ENCODE measurements at places on chromosomes 6 and 20. TPM values are rescaled to one million over a fixed set of nuclear protein-coding genes. Genes with fewer than 3 reads are reported as not detected.
A peak's percentile ranks its signal among the peaks of the same experiment; 100 is the strongest.

GRCh38 chr6:37635319-37635718, 62.4 kb downstream of the MDGA1 start:
- H3K4me1 ChIP-seq: no peaks in the 10 kb centered on the region
- no peak overlapping the region for H3K4me3 ChIP-seq
- no peaks in the 10 kb centered on the region for H3K27me3 ChIP-seq
- no peak overlapping the region for H3K27ac ChIP-seq

DNA sequence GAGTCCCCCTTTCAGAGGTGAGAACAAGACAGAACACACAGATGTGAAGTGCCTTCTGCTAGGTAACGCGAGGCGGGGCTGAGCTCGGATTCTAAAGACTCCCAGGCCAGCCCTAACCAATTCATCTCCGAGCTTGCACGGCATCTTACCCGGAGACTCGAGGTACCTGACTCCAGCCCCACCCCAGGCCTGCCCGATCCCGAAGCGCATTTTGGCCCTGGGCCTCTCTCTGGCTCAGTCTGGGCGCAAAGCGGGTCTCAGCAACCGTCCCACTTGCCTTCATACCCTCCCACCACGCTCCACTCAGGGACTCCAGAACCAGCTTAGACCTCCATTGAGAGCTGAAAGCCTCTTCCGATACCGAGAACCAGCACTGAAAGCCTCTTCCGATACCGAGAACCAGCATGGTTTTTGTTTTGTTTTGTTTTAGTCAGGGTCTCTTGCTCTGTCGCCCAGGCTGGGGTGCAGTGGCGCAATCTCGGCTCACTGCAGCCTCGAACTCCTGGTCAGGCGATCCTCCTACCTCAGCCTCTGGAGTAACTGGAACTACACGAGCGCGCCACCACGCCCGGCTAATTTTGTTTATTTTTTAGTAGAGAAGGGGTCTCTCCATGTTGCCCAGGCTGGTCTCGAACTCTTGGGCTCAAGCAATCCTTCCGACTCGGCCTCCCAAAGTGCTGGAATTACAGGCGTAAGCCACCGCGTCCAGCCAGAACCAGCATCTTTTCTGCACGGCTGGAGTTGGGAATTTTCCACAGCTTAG, 557 bp upstream of the DYNLRB1 start:
- peaks cover 31% of the 10 kb centered on the region for H3K36me3 ChIP-seq
- DNase-seq: peak; percentile 92
- H3K27me3 ChIP-seq: no peaks in the 10 kb centered on the region
- no peaks in the 10 kb centered on the region for H3K4me1 ChIP-seq

DNA sequence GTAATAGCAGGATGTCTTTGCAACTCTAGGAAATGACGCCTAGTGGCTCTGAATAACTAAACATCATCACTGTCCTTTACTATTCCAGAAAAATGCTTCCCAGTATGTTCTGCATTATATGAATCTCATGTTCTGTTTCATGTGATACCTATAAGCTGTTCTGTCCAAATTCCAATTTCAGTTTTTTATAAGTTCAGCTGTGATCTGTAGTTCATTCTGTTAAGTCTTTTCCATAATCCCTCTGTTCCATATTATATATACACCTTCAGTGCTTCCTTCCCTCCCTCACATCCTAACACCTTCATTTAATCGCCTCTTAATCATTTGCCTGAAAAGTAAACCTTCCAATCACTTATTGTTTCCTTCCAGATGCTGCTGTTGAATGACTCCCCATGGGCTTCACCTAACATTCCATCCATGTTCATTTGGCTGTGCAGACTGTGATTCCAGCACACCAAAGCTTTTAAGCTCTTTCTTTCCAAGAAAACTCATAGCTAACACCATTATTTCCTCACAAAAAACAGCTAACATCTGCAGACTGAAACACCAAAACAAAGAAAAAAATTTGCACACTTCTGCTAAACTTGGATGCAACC, 18.6 kb downstream of the HMGCLL1 start:
- H3K4me3 ChIP-seq: no peak overlapping the region
- H3K4me1 ChIP-seq: no peaks in the 10 kb centered on the region
- no peaks in the 10 kb centered on the region for H3K36me3 ChIP-seq
- no peaks in the 10 kb centered on the region for H3K27me3 ChIP-seq

DNA sequence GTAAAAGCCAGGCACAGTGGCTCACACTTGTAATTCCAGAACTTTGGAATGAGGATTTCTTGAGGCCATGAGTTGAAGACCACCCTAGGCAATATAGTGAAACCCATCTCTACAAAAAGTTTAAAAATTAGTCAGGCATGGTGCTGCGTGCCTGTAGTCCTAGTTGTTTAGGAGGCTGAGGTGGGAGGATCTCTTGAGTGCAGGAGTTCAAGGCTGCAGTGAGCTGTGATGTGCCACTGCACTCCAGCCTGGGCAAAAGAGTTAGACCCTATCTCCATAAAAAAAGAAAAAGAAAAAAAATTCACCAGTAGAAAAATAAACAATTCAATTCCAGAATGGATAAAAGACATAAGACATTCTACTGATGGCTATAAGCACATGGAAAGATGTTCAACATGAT, 104.9 kb upstream of the LGSN start:
- H3K4me1 ChIP-seq: no peaks in the 10 kb centered on the region
- H3K27me3 ChIP-seq: no peaks in the 10 kb centered on the region
- H3K4me3 ChIP-seq: no peak overlapping the region
- peaks cover 2% of the 10 kb centered on the region for H3K36me3 ChIP-seq
- DNase-seq: no peak

- no peak for DNase-seq
- H3K4me3 ChIP-seq: no peak overlapping the region
- H3K27ac ChIP-seq: no peak overlapping the region
- H3K36me3 ChIP-seq: 0 out of 2 replicates have a peak, but pooled peaks cover 6% of the 10 kb centered on the region
- H3K4me1 ChIP-seq: no peaks in the 10 kb centered on the region
These were observed 60.8 kb downstream of the FAXC start for GRCh38 chr6:99288668-99289067.

DNA sequence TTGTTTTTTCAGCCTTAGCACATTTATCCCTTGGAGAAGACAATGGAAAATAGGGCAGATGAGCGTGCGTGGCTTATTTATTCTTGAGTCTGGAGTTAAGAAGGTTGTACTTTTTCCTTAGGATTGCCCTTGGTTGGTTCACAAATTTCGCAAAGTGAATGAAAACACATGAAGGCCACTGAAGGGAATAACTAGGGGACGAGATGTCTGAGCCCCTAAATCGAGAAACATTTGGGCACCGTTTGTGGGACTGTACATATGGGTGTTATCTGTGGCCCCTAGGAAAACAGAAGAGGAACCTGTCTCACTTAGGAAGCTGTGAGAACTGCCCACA, 19.4 kb upstream of the TRIM27 start:
- peak overlapping the region; percentile 94 for H3K4me3 ChIP-seq
- no peaks in the 10 kb centered on the region for H3K36me3 ChIP-seq
- no peak for DNase-seq
- no peak overlapping the region for H3K27ac ChIP-seq

DNA sequence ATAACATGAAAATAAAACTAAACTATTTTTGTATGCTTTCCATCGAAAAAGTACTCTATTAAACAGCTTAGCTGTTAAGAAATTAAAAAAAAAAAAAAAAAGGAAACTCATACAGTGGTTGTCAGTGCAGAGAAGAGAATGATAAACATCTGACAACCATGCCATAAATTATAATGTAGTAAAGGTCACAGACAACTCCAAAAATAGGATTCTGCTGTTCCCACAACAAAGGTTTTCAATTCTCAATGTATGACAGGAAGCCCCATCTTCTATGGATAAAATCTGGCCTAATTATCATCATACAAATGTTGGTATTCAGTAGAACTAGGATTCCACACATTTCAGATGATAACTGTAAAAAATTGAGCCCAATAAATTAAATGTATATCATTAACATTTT, 5.0 kb downstream of the PLN start:
- no peak overlapping the region for H3K27ac ChIP-seq
- H3K36me3 ChIP-seq: no peaks in the 10 kb centered on the region
- no peak overlapping the region for H3K4me3 ChIP-seq
- DNase-seq: no peak
- no peaks in the 10 kb centered on the region for H3K27me3 ChIP-seq

GRCh38 chr6:44699851-44700250, 312.3 kb downstream of the CDC5L start:
- DNase-seq: no peak
- H3K36me3 ChIP-seq: no peaks in the 10 kb centered on the region
- no peak overlapping the region for H3K27ac ChIP-seq
- H3K27me3 ChIP-seq: no peaks in the 10 kb centered on the region

DNA sequence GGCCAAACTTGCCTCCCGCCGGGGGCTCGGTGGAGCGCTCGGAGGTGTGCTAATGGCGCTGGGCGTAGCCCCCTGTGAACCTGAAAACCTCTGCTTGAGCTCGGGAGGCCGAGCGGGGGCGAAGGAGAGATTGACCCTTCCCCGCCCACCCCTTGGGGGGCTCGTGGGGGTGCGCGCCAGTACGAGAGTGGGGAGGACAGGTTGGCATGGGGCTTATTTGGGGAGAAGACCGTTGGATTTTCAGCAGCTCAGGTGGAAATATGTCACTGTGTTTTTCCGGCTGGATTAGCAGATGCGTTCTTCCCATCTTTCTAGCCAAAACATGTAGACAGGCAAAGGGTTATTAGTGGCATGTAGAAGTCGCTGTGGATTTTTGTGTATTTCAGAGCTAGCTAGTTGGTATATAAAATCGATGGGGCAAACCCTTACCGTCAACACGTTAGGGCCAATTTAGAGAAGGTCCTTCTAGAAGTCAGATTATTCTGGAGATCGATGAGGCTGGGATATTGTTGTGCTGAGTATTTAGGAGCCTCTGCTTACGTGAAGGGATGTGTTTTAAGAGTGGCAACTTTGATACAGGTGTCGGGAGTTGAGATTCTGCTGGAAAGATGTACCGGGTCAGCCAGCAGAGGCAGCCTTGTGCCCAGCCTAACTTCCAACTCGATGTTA, 525 bp downstream of the NCOA7 start:
- no peaks in the 10 kb centered on the region for H3K27me3 ChIP-seq
- peak; percentile 43 for DNase-seq
- no peaks in the 10 kb centered on the region for H3K36me3 ChIP-seq
- no peak overlapping the region for H3K27ac ChIP-seq
- H3K4me1 ChIP-seq: no peaks in the 10 kb centered on the region

DNA sequence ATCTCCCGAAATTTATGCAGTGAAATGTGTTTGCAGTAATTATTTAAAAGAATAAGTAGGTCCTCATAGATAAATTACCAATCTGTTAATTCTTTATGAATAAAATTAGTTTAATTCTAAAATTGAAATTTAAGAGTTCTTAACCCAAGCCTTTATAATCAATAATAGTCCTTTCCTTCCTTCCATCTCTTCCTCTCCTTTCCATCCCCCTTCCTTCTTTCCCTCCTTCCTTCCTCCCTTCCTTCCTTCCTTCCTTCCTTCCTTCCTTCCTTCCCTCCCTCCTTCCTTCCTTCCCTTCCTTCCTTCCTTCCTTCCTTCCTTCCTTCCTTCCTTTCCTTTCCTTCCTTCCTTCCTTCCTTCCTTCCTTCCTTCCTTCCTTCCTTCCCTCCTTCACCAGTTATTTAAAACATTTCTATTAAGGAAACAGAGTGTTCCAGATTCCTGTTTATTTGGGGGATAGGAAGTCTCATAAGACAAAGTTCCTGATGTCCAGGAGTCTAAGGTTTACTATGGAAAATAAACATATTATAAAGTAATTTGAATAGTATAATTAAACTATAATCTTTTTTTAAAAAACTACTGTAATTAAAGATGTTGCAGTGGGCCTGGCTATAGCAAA, 285.3 kb upstream of the NOX3 start:
- no peaks in the 10 kb centered on the region for H3K4me1 ChIP-seq
- no peak for DNase-seq
- no peak overlapping the region for H3K4me3 ChIP-seq
- H3K27me3 ChIP-seq: no peaks in the 10 kb centered on the region
- H3K27ac ChIP-seq: no peak overlapping the region

DNA sequence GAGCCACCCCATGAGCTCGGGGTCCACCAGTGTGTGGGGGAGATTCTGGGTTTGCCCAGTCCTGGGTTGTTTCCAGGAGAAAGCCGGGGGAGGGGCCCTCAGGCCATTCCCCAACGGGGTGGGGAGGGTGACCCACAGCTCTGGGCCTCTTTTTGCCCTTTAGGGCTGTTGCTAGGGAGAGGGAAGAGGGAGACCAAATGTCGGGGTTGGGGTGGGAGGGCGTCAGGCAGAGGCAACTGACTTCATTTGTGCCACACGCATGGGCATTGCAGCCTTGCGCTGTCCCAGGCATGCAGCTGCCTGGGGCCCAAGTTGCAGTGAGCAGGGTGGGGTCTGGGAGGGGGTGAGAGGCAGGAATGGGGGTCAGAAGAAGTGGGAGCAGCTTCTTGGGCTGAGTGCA, 1.9 kb upstream of the CUL9 start:
- H3K36me3 ChIP-seq: peaks cover 43% of the 10 kb centered on the region
- H3K4me3 ChIP-seq: no peak overlapping the region
- no peak for DNase-seq
- H3K27me3 ChIP-seq: no peaks in the 10 kb centered on the region

GRCh38 chr20:38864662-38865061, 59.2 kb downstream of the PPP1R16B start:
- no peaks in the 10 kb centered on the region for H3K4me1 ChIP-seq
- no peaks in the 10 kb centered on the region for H3K27me3 ChIP-seq
- no peak overlapping the region for H3K27ac ChIP-seq
- no peaks in the 10 kb centered on the region for H3K36me3 ChIP-seq
- DNase-seq: no peak

Gene REM1
- total RNA-seq: not detected

Gene OPRM1
- total RNA-seq: not detected

Gene BTN1A1
- total RNA-seq: 0.15 TPM

Gene FBXO9
- 62.5 TPM for total RNA-seq

Gene CDH4
- total RNA-seq: 3.2 TPM

Gene ADGRF4
- total RNA-seq: not detected

Gene DLL1
- 2.7 TPM for total RNA-seq

All from H9 (cell line).